AG04450 (cell line): ENCODE measurements at places on chromosomes 6 and 20.
A peak's percentile ranks its signal among the peaks of the same experiment; 100 is the strongest.

GRCh38 chr6:39471954-39472659 lies 149.6 kb upstream of the KCNK16 start:
- no peak for DNase-seq

- DNase-seq, result no peak
These were observed 163.1 kb downstream of the SOD2 start for GRCh38 chr6:159529934-159530333.

- no peak for DNase-seq
These were observed 62.7 kb downstream of the ANKS1A start for GRCh38 chr6:34951731-34952130.

DNA sequence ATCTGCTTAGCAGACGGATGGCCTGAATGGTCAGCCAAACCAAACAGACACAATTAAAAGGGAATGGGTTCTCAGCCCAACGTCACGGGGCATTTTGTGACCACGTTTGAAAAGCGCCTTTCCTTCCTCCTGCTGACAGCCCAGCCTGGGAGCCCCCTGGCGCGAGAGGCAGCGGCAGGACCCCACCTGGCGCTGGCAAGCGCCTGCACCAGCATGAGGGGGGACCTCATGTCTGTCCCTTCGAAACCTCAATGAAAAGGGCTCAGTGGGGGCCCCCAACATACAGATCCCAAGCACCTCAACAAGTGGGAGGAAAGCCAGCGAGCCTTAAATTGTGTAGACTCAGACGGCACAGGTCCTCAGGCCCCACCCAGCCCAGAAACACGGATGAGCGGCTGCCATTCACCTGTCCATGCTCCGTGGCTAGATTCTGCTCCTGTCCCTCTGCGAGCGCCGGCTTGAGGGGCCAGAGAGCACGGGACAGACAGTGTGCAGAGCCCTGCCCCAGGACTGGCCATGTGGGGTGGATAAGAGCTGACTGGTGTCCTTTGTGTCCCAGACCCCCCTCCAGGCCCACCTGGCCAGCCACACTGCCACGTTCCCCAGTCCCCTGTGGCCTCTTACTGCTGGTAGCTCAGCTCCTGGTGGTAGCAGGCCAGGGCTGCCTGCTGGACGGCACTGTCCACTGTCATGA lies 87.6 kb downstream of the NINL start:
- DNase-seq, result no peak

GRCh38 chr20:18705490-18705889 lies 108.1 kb upstream of the SCP2D1 start:
- DNase-seq, result peak; percentile 83

DNA sequence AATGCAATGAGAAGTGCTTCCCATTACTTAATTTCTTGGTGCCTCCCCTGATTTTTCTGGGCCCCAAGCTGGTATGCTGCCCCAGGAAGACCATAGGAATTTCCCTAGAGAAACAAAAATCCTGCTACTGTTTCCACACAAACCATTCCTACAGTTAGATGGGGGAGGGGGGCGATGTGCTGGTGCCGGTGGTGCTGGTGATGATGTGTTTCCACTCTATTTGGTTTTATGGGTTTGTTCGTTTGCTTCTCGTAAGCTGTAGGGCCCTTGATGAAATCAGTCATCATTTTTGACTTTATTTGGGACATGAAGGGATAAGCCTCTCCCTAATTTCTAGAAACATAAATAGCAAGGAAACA lies 105.1 kb downstream of the MKKS start:
- DNase-seq, result no peak

GRCh38 chr6:29424575-29424974 lies 9.8 kb downstream of the OR12D1 start:
- DNase-seq, result no peak

GRCh38 chr20:3312940-3313682 lies 74.1 kb upstream of the SLC4A11 start:
- no peak for DNase-seq

GRCh38 chr20:57598060-57598459 lies 22.2 kb downstream of the ZBP1 start:
- no peak for DNase-seq

- no peak for DNase-seq
These were observed 174.2 kb downstream of the ANKRD60 start for GRCh38 chr20:58054082-58054779.

GRCh38 chr6:96391776-96392360 lies 129.7 kb upstream of the UFL1 start:
- no peak for DNase-seq

- no peak for DNase-seq
These were observed 222.9 kb downstream of the SLC24A3 start for GRCh38 chr20:19435316-19435715.

DNA sequence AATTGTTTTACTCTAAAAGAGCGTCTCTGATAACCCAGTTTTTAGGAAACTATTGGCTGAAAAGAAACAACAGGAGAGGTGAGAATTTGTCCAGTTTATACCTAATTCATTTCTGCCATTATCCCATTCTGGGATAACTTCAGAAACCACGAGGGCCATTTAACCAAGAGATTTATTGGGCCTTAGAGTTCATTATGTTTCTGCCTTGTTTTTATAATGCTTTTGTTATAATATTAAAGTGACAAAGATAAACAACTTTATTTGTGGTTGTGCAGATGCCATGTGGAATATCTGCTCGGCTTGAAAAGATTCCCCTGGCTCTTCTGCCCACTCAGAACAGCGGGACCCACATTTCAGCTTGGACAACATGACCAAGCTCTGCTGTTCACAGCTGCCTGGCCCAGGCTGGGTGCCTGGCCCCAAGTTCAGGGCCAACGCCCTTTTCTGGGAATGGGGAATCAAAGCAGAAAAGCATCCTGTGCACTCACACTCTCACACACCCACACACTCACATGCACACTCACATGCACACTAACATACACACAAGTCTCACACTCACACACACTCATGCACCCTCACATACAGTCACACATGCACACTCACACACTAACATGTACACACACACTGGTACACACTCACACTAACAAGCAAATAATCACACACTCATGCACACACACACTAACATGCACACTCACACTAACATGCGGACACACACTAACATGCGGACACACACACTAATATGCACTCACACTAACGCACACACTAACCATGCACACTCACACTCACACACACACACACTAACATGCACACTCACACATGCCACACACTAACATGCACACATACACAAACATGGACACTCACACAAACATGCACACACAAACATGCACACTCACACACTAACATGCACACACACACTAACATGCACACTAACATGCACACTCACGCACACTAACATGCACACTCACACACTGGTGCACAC lies 86.7 kb upstream of the NEDD9 start:
- DNase-seq, result no peak

DNA sequence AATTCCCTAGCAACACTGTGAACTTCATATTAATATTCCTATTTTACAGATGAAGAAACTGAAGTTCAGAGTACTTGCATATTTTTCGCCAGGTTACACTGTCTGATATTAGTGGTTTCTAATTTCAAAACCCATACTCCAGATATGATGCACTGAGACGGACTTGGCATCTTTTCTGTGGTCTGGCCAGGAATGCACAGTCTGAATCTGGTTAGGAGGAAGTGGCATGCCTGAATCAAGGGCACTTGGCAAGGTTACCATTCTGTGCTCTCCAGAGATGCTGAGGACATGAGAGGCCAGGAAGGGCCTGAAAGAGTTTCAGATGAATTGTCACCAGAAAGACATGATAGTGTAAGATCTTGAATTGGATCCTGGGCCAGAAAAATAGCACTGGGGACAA lies 150.1 kb downstream of the HAO1 start:
- DNase-seq, result no peak

DNA sequence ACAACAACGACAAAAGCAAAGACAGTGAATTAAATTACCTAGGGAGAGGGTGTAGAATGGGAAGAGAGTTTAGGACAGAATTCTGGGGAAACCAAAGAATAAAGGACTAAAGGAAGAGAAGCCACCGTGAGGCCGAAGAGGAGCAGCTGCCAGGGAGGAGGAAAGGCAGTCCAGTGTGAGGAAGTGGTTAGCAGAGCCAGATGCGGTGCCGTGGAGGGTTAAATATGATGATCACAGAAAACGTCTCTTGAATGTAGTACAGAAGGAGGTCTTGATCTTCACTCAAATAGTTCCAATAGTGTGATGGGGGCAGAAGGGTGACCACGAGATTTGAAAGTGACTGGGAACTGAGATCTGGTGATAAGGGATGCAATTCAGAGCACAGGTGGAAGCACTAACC lies 67.7 kb downstream of the TMEM244 start:
- no peak for DNase-seq

GRCh38 chr6:100979267-100979666 lies 98.1 kb upstream of the ASCC3 start:
- DNase-seq, result no peak

GRCh38 chr6:7106215-7106751 lies 1.5 kb upstream of the RREB1 start:
- no peak for DNase-seq

DNA sequence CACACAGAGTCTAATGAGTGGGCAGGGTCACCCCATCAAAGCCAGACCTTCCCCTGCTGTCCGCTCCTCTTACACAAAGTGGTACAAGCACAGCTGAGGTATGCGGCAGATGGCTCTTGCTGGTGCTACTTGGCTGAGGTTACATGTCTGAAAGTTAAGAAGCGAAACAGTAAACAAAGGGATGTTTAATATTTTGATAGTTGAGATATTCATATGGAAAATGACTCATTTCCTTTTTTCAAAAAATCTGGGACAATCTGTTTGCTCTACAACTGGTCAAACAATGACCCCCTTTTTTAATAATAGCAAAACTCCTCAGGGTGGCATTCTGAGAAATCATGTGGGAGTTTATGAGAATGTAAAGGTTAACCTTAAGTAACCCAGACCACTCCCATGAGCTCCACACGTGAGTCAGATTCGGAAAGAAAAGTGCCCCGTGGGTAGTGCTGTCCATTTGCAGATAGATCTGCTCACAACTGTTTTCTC lies 245.3 kb downstream of the TBXT start:
- DNase-seq, result peak; percentile 52

- no peak for DNase-seq
These were observed 7.7 kb downstream of the VPS52 start for GRCh38 chr6:33264015-33264414.

DNA sequence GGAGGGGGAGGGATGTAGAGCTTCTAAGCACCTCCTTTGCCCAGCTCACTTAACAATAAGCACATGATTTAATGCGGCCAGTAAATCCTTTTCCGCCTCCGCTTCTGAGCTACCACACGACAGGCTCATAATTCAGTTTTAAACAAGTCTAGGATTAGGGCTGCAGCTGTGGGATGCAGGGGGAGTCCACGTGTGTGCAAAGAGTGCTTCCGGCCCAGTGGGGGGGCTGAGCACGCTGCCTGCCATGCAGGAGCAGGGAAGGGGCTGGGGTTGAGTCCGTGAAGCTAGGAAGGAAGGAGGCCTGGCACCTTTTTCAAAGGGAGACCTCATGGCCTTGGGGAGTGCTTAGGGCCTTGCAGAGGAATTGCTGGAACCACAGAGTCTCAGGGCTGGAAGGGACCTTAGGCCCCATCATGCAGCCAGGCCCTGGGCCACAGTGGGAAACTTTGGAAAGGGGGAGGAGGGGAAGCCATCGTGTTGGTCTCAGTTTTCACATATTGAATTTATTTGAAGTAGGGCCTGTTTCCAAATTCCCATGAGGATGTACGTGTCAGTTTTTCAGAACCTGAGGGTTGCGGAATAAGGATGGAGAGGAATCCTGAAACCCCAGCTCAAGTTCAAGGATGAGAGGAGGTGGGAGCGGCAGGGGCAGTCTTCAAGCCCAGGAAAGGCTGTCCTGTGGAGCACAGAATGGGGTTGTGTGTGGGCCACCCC lies 96.1 kb downstream of the VEGFA start:
- no peak for DNase-seq

- no peak for DNase-seq
These were observed 1.6 kb upstream of the UCKL1 start for GRCh38 chr20:63957690-63958441.

DNA sequence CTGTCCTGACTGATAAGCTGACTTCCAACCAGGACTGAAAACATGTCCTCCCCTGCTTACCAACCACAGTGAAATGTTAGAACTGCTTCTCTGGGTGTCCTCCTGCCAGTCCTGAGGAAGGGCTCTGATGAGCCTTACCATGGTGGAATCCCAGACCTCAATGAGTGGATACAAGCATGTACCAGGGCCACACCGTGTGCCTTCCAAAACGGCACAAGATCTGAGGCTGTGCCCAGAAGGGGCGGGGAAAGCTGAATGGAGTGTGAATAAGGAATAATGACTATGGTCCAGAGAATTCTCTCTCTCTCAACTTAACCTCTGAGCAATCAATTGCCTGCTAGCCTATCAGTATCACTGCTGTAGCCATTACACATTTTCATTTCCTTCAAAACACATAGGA lies 51.7 kb downstream of the PDE10A start:
- DNase-seq, result no peak

GRCh38 chr20:9258901-9259300 lies 190.0 kb downstream of the PLCB4 start:
- DNase-seq, result no peak

- no peak for DNase-seq
These were observed at the start of gene OR12D1 for GRCh38 chr6:29414588-29414987. Gene OR12D1 (plus strand): TSS chr6:29414928.

GRCh38 chr20:53948383-53949318 lies 121.7 kb downstream of the BCAS1 start:
- DNase-seq, result no peak

DNA sequence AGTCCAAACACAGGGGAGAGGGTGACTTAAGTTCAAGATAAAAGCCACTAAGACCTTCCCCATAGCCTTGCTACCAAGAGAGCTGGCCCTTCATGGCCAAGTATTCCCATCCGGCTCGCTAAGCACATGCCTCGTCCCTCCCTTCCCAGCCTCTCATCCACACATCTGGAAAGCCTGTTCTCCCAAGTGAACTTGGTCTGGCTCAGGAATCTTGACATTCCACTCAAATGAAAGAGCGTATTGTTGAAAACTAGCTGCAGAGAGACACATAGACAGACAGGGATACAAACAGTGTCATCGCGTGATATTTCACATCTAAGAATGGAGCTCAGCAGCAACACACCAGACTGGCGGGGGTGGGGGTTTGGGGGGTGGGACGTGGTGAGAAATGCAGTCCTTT lies 182.8 kb upstream of the FOXQ1 start:
- no peak for DNase-seq

- no peak for DNase-seq
These were observed 27.3 kb downstream of the PAQR8 start for GRCh38 chr6:52389264-52389625.

GRCh38 chr20:25605148-25605547 lies 18.7 kb downstream of the NANP start:
- no peak for DNase-seq

DNA sequence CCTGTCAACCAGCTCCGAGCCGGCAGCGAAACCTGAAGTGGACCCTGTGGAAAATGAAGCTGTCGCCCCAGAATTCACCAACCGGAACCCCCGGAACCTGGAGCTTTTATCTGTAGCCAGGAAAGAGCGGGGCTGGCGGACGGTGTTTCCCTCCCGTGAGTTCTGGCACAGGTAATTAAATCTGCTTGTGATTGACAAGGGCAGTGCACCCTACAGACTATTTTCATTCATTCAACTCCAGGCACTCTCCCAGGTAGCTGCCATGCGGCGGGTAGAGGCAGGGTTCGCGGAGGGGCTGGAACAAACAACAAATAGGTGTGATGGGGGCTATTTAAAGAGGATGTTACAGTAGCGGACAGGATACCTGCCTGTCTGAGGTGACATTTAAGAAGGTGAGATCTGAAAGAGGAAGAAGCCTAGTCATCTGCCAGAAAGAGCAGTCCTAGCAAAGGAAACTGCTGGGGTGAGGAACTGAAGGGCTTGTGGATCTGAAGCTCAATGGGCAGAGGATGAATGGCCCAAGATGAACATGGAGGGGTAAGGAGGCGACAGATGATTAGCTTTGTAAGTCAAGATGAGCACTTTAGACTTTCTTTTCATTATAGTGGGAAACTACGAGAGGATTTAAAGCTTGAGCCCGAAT lies 810 bp downstream of the MRPL18 start:
- DNase-seq, result no peak
